ENCODE measurements at places on chromosomes 2 and 18.

DNA sequence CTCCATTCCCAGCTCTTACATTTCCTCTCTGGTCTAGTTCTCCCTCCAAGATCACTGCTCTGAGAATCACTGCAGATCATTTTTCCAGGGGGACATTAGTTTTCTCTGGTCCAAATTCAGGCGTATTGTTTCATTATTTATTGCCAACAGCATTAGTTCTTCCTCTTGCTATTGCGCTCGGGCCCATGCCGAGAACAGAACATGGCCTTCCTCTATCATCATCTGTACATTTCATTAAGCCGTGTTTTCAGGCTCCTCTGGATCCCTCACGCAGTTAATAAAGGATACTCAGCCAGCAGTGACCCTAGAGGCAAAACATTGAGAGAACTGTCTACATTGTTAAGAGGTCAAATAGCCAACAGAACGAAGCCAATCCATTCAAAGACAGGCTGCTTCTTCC lies 63.9 kb downstream of the CCBE1 start:
- DNase-seq: no peak

- peak; percentile 53 for DNase-seq
Observed at GRCh38 chr2:54499661-54500060, 43.5 kb downstream of the SPTBN1 start.

DNA sequence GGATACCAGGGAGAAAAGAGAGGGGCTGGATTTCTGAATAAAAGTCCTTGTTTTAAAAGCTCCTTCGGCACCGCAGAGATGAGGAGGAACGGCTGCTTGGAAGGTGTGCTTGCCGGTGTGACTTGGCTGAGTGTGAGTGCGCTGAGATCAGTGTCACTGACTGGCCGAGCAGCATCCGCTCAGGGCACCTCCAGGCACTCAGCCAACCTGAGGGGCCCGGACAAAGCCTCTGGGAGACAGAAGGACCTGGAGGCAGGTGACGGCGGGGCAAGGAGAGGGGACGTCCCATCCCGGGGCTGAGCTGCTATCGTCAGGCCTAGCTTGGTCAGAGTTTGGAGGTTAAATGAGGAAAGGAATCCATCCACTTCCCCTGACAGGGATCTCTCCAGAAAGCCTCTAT lies 16.8 kb upstream of the ALLC start:
- no peak for DNase-seq

DNA sequence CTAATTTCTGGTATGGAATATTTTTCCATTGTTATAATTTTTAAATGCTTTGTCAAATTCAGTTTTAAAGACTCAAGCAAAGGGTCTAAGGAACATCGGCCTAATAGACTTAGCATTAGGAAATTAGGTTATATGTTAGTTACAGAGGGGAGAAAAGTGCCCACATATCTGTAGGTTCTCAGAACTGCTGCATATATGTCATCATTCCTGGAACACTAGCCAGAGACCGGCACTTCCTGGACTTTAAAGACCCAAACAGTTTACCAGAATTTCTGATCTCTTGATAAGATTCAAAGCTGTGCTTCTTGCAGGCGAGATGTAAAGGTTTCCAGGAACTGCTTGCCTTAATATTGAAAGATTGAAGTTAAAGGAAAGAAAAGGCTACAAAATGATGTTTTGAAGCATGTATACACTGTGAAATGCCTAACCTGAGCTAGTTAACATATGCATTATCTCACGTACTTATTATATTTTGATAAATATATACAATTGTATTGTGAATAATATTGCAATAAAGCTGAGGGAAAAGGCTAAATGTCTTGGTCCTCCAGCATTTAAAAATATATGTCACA lies 993.6 kb downstream of the LRP1B start:
- no peak for DNase-seq

DNA sequence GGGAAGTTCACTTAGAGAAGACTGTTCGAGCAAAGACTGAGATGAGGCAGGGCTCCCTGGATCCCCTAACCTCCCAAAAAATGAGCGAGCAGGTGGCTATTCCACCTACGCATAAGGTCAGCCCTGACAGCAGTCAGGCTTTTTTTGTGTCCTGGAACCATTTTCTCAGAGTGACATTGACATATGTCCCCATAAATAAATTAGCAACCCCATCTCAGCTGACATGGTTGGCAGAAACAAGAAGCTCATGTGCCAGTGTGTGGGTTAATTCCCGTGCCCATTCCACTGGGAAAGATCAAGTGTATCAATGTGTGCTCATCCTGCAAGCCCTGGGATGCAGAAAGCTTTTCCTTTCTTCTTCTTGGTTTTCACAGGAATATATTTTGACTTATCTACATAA lies 740.4 kb upstream of the CELF4 start:
- no peak for DNase-seq

- DNase-seq: no peak
Observed at GRCh38 chr2:233111427-233111826, 51.3 kb downstream of the INPP5D start.

GRCh38 chr2:179995741-179996515 lies 11.2 kb downstream of the CWC22 start:
- no peak for DNase-seq

GRCh38 chr2:146821836-146822316 lies 1023.0 kb upstream of the ACVR2A start:
- peak; percentile 71 for DNase-seq

DNA sequence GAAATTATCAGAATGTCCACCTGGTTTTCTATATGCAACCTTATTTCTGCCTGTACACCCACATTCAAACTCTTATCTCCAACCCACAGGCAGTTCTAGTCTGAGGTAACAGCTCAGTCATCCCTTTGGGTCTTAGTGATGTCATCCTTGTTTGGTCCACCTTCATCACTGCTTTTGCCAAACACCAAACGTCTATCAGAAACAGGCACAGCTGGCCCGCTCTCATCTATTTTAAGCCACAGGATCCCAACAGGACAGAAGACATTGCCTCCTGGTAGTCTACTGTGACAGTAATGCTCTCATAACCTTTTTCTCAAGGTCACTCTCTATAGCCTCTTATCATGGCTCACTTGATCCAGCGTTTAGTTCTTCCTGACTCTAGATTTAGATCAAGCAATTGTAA lies 99.0 kb upstream of the CHAC2 start:
- DNase-seq: no peak

GRCh38 chr2:238169708-238170251 lies 11.0 kb downstream of the ERFE start:
- peak; percentile 98 for DNase-seq

Measured in fibroblast of skin of right quadriceps (primary cell).